ENCODE measurements at places on chromosomes 4 and X. TPM values are rescaled to one million over a fixed set of nuclear protein-coding genes. Genes with fewer than 3 reads are reported as not detected.

The STPG2 gene
- not detected for total RNA-seq

The KCND1 gene
- 1.2 TPM for total RNA-seq

The CCDC120 gene
- 4.3 TPM for total RNA-seq

The MAGEB3 gene
- not detected for total RNA-seq

The ELOVL6 gene
- 8.4 TPM for total RNA-seq

The GDPD2 gene
- not detected for total RNA-seq

The CCDC110 gene
- total RNA-seq = 0.18 TPM

GRCh38 chrX:123830309-123830708 lies 29.5 kb upstream of the XIAP start:
- no peak overlapping the region for H3K27ac ChIP-seq
- H3K27me3 ChIP-seq = no peaks in the 10 kb centered on the region
- no peaks in the 10 kb centered on the region for H3K36me3 ChIP-seq
- H3K4me3 ChIP-seq = no peak overlapping the region
- H3K4me1 ChIP-seq = peaks cover 2% of the 10 kb centered on the region

GRCh38 chr4:183074288-183074990 lies 24.6 kb upstream of the WWC2 start:
- H3K36me3 ChIP-seq = no peaks in the 10 kb centered on the region
- H3K27me3 ChIP-seq = peaks cover 6% of the 10 kb centered on the region
- DNase-seq = no peak
- no peak overlapping the region for H3K27ac ChIP-seq
- H3K4me3 ChIP-seq = no peak overlapping the region
- no peaks in the 10 kb centered on the region for H3K4me1 ChIP-seq

DNA sequence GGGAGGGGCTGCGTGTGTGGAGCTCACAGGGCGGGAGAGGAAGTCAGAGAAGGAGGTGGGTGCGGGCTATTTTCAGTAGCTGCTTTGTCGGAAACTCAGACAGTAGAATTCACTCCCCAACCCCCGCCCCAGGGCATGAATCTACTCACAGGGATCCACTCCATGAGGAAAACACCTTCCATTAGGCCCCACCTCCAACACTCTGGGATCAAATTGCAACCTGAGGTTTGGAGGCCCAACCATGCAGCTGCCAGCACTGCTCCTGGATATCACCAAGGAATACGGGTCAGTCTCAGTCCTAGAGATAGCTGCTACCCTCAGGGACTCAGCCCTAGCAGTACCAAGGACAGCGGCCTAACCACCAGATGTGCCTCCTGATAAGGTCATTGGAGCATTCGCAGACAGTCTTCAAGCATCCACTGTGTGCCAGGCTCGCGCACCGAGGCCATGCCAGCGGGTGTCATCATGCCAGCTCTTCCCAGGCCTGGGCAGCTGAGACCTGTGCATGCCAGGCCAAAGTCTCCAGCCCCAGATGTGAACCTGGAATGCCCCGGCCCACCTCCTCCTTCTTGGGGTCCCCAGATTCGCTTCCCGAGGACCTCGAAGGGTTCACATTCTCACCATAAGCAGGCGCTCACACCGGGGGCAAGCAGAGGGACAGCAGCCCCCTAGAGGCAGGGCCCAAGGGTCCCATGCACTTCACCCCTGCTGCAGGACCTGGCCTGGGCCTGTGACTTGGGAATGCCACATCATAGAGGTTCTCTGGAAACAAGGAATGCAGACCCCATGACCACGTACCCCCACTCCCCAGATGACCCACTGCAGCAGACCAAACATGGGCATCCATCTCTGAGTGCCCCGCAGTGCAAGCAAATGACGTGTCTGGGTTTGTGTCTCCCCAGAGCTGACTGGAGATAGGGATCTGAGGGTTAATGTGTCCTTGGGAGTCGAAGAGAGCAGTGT lies 102.3 kb downstream of the ADRA2C start:
- no peak for DNase-seq
- H3K4me3 ChIP-seq = no peak overlapping the region
- peaks cover 35% of the 10 kb centered on the region for H3K27me3 ChIP-seq
- H3K36me3 ChIP-seq = no peaks in the 10 kb centered on the region
- H3K4me1 ChIP-seq = peaks cover 1% of the 10 kb centered on the region

- H3K36me3 ChIP-seq = no peaks in the 10 kb centered on the region
- no peaks in the 10 kb centered on the region for H3K4me1 ChIP-seq
- no peak overlapping the region for H3K27ac ChIP-seq
- no peak for DNase-seq
Observed at GRCh38 chrX:10325611-10326010, 168.8 kb downstream of the CLCN4 start.

- no peak for DNase-seq
- no peaks in the 10 kb centered on the region for H3K4me1 ChIP-seq
- H3K36me3 ChIP-seq = no peaks in the 10 kb centered on the region
- H3K27me3 ChIP-seq = peaks cover 4% of the 10 kb centered on the region
- H3K4me3 ChIP-seq = no peak overlapping the region
Observed at GRCh38 chr4:16824278-16824806, 74.1 kb downstream of the LDB2 start.

GRCh38 chrX:19761554-19762295 lies 125.7 kb downstream of the SH3KBP1 start:
- H3K27me3 ChIP-seq = no peaks in the 10 kb centered on the region
- no peak overlapping the region for H3K27ac ChIP-seq
- H3K4me3 ChIP-seq = no peak overlapping the region
- DNase-seq = no peak

DNA sequence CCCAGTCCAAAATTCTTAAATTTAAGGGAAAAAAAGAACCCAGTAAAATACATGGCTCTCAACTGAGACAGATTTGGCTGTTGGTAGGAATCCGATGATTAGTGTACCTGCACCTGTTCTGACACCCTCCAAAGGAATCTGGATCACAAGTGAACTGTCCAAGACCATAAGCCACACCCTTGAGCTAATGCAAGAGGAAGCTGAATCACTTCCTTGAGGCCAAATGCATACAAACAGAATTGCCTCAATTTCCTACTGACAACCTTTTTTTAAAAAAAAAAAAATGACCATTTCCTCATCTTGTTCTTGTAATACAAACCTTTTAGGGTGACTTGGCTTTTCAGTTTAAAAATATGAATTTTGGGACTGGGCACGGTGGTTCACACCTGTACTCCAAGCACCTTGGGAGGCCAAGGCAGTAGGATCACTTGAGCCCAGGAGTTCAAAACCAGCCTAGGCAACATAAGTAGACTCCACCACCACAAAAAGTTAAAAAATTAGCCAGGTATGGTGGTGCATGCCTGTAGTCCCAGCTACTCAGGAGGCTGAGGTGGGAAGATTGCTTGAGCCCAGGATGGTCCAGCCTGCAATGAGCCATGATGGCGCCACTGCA lies 10.7 kb upstream of the FBXL5 start:
- peaks cover 15% of the 10 kb centered on the region for H3K4me1 ChIP-seq
- no peaks in the 10 kb centered on the region for H3K27me3 ChIP-seq
- no peak for DNase-seq

- peaks cover 4% of the 10 kb centered on the region for H3K36me3 ChIP-seq
- peaks cover 2% of the 10 kb centered on the region for H3K4me1 ChIP-seq
- no peak overlapping the region for H3K27ac ChIP-seq
Observed at GRCh38 chr4:153290134-153290533, 54.4 kb upstream of the MND1 start.

DNA sequence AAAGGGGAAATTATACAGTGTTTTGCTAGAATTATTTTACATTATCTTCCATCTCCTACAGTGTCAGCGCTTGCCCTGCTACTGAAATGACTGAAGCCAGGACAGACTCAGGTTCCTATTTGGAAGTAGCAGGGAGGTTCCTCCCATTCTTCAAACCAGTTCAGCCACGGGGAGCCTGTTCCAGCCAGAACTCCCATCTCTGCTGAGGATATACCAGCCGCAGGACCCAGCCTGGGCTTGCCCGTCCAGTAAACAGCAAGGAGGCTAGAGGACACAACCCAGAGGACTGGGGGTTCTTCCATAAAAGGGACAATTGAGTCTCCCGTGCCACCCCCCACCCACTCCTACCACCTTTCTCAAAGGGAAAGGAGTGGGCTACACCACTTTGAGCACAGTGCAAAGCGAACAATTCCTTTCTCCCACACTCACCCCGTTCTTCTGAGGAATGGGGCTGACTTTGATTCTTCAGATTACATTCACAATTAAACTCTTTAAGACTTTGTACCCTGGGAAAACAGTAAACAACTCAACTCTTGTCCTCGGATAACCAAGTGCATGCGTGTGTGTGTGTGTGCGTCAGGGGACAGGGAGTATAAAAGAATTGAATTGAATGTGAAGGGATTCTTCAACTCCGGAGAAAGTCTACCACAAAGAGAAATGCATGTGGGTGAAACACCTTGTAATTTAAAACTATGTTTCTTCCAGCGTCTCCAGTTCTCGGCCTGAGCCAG lies 31.0 kb upstream of the PPARGC1A start:
- no peaks in the 10 kb centered on the region for H3K4me1 ChIP-seq
- H3K27ac ChIP-seq = no peak overlapping the region
- no peaks in the 10 kb centered on the region for H3K36me3 ChIP-seq
- DNase-seq = no peak
- no peak overlapping the region for H3K4me3 ChIP-seq

GRCh38 chr4:35511851-35512250 lies 732.5 kb downstream of the ARAP2 start:
- no peaks in the 10 kb centered on the region for H3K4me1 ChIP-seq
- H3K27ac ChIP-seq = no peak overlapping the region
- H3K4me3 ChIP-seq = no peak overlapping the region
- no peak for DNase-seq
- H3K27me3 ChIP-seq = no peaks in the 10 kb centered on the region

- H3K27me3 ChIP-seq = no peaks in the 10 kb centered on the region
- H3K4me3 ChIP-seq = no peak overlapping the region
- H3K27ac ChIP-seq = peak overlapping the region; percentile 85
Observed at GRCh38 chr4:142350871-142351270, 495.2 kb downstream of the INPP4B start.

GRCh38 chr4:55343887-55344286 lies 2.2 kb upstream of the SRD5A3 start:
- H3K4me3 ChIP-seq = no peak overlapping the region
- no peaks in the 10 kb centered on the region for H3K27me3 ChIP-seq

DNA sequence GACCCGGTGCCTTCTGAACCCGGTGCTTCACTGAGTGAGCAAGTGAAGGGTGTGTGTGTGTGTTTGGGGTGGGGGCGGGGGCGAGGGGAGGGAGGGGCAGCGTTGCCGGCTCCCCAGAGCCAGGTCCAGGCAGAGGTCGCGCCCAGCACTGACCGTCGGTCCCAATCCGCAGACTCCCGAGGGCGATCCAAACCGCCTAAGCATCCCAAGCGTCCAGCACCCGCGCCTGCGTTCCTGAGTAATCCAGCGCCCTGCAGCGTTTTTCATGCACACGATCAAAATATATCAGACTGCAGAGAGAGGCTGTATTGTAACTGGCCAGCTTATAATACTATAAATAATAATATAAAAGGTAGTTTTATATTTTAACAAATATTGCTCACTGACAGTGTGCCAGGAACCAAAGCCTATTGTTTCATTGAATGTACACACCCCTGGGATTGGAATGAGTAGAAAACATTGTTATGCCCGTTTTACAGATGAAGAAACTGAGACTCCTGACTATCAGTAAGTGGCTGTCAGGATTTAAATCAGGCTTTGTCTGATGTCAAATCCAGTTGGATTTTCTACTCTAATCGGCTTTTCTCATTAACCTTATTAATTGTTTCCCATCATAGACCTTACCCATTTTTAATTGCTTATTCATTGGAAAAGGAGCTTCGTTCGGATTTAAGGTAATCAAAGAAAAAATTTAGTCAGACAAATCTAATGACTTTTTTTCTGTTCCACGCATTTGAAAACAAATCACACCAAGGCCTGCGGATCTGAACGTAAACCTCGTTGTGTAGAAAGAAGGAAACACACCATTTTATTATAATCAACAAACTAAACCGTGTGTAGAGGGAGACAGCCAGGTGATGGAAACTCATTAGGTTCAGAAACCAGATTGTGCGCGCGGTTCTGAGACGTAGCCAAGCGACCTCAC lies 4.0 kb upstream of the NKX3-2 start:
- H3K27me3 ChIP-seq = peaks cover 92% of the 10 kb centered on the region
- H3K4me1 ChIP-seq = peaks cover 27% of the 10 kb centered on the region
- peaks cover 7% of the 10 kb centered on the region for H3K36me3 ChIP-seq
- H3K27ac ChIP-seq = no peak overlapping the region

DNA sequence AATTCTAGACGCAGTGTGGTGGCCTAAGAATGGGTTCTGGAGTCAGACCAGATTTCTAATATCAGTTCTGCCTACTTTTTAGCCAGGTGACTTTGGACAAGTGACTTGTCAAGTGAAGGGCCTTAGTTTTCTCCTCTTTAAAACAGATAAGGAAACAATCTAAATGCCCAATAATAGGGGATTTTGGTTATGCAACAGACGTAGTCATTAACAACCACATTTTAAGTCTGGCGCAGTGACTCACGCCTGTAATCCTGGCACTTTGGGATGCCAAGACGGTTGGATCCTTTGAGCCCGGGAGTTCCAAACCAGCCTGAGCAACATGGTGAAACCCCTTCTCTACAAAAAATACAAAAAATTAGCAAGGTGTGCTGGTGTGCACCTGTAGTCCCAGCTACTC lies 2.1 kb upstream of the ZMYM3 start:
- H3K4me3 ChIP-seq = peak overlapping the region; percentile 88
- peak overlapping the region; percentile 94 for H3K27ac ChIP-seq
- H3K36me3 ChIP-seq = peaks cover 3% of the 10 kb centered on the region
- DNase-seq = no peak
- peaks cover 29% of the 10 kb centered on the region for H3K4me1 ChIP-seq
- H3K27me3 ChIP-seq = no peaks in the 10 kb centered on the region

- no peaks in the 10 kb centered on the region for H3K27me3 ChIP-seq
- no peak for DNase-seq
- H3K36me3 ChIP-seq = peaks cover 6% of the 10 kb centered on the region
Observed at GRCh38 chr4:148162991-148163390, 279.2 kb downstream of the NR3C2 start.

DNA sequence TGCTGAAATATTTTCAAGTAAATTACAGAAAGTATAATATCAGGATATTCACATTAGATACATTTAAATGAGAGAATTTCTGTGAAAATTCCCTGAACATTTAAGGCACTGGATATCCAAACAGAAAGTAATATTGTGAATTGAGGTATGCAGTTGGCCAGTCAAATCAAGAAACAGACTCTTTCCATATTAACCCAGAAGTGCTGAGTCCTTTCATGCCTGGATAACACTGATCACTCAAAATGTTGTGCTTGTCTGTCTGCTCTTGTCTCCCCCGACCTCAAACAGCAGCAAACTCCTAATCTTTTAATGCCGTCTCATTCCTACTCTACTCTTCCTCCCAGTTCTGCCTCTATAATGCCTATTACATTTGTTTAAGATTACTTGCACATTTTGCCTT lies 51.2 kb downstream of the TBC1D9 start:
- H3K27me3 ChIP-seq = no peaks in the 10 kb centered on the region
- no peaks in the 10 kb centered on the region for H3K4me1 ChIP-seq

GRCh38 chr4:94334476-94334875 lies 8.2 kb downstream of the HPGDS start:
- H3K4me1 ChIP-seq = peaks cover 9% of the 10 kb centered on the region
- no peak overlapping the region for H3K4me3 ChIP-seq
- no peak overlapping the region for H3K27ac ChIP-seq
- DNase-seq = no peak

GRCh38 chr4:4991541-4992099 lies 27.6 kb downstream of the CYTL1 start:
- no peak for DNase-seq
- H3K4me1 ChIP-seq = peaks cover 4% of the 10 kb centered on the region
- H3K36me3 ChIP-seq = no peaks in the 10 kb centered on the region

- no peaks in the 10 kb centered on the region for H3K4me1 ChIP-seq
- H3K4me3 ChIP-seq = no peak within 1 kb of the TSS
- H3K36me3 ChIP-seq = no peaks in the 10 kb centered on the region
- H3K27ac ChIP-seq = no peak within 1 kb of the TSS
- H3K27me3 ChIP-seq = no peaks in the 10 kb centered on the region
- DNase-seq = no peak
Observed at GRCh38 chr4:7434766-7435150, at the start of gene PSAPL1. PSAPL1 (minus strand) TSS chr4:7434930; CDS start chr4:7434879, 51 bp downstream.
